ENCODE measurements at places on chromosomes 2 and 18. TPM values are rescaled to one million over a fixed set of nuclear protein-coding genes. Genes with fewer than 3 reads are reported as not detected.
A peak's percentile ranks its signal among the peaks of the same experiment; 100 is the strongest.

DNA sequence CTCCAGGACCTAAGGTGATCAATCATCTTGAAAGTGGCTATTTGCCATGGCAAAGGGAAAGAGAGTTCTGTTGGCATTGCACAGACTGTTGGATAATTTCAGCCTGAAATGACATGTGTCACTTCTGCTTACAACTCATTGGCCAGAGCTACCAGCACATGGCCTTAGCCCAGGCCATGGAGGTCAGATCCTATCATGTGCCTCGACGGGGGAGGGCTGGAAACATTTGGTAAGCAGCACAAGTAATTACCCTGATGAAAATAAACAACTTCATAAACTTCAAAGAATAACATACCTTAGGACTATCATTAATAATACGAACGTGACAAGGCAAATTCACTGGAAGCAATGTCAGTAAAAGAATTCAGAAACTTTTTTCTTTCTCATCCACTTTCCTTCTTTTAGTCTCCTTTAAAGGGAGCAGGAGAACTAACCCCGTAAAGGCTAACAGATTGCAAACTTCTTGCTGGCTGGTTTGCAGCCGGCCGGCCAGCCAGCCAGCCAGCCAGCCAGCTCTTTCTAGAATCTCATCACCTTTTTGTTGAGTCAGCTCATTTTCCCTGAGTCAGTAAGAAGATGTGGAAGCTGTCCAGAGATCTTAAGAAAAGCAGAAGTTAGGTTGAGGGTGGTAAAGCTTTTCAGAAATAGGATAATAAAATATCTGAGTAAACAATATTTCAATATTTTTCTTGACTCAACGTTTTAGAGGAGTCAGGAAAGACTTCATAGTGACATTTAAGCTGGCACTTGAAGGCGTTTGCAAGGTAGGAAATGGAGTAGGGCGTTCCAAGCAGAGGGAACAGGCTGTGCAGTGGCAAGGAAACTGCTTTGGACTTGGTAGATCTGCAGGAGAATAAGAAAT, 31.9 kb downstream of the CNRIP1 start:
- DNase-seq: no peak

DNA sequence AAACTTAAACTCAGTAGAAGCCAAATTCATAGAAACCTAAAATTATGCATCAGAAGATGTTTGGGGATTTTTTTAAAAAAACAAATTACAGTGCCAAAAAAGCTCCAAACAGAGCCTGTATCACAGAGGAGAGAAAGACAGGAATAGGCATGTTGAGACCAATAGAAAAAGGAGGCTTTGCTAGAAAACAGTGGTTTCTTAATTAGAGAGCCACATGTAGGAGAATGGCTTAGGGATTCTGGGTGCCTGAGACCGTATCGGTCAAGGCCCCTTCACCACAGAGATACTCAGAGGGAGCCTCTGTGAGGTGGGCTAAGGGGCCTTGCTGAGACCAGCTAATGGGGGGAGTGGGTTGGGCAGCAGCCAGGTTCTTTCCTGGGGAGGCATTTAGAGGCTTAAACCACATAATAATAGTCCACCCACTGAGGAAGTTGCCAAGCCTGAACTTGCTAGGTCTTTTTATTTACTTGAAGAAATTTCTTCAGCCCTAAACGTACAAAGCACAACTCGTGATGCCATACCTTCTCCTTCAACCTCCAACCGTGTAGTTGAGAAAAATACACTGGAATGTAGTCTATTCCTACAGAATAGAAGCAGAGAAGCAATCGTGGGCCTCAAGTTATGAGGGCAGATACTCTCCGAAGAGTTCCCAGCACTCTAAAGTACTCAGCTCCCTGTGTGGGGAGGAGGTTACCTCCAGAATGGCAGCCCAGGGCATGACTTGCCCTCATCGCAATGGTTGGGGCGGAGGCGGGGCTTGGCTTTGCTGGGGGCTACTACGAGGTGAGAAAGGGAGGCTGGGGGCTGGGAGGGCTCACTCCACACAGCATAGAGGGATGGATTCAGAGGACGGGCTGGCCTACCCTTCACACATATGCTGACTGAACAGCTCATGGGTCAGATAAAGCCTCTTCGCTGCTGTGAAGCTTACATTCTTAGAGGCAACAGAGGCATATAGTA, 237.9 kb downstream of the TPGS2 start:
- no peak for DNase-seq

- no peak for DNase-seq
Measured at GRCh38 chr2:232196802-232197201, 181.7 kb upstream of the ALPP start.

DNA sequence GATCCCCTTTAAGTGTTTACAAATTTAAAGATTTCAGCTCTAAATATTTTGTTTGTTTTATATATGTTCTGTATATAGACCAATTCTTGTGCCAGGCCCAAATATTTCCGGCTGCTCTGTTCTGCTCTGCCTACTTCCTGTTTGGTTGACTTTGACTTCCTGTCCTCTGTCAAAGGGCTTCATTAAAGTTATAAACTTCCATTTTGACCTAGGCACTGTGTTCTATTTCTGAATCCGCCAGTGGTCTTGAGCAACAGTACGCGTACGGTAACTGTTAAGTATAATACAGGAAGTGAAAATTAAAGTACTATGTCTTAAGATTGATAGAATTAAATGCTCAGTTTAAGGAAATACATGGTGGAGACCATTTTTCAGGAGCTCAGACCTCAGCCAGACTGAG, 13.5 kb upstream of the REL start:
- peak; percentile 57 for DNase-seq

- no peak for DNase-seq
Measured at GRCh38 chr2:19550750-19551149, 192.3 kb upstream of the OSR1 start.

GRCh38 chr2:30756051-30756719, 51.1 kb downstream of the CAPN13 start:
- no peak for DNase-seq

- no peak for DNase-seq
Measured at GRCh38 chr2:119378566-119378965, 11.8 kb downstream of the DBI start.

DNA sequence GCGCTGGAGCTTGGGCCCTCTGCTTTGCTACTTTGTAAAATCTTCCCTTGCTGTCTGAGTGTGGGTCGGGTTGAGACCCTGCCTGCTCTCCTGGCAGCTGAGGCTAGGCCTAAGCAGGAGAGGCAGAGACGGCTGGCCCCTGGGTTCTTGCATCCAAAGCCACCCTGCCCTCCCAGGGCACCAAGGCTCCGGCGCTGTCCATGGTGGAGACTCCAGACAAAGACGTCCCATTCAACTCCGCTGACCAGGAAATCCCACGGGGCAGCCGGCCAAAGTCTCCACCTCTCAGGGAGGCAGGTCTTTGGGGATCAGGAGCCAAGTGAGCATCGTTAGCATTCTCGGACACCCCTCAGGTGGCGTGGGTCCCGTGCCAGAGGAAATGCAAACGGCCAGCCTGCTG, 2.6 kb upstream of the PRLH start:
- DNase-seq: no peak

DNA sequence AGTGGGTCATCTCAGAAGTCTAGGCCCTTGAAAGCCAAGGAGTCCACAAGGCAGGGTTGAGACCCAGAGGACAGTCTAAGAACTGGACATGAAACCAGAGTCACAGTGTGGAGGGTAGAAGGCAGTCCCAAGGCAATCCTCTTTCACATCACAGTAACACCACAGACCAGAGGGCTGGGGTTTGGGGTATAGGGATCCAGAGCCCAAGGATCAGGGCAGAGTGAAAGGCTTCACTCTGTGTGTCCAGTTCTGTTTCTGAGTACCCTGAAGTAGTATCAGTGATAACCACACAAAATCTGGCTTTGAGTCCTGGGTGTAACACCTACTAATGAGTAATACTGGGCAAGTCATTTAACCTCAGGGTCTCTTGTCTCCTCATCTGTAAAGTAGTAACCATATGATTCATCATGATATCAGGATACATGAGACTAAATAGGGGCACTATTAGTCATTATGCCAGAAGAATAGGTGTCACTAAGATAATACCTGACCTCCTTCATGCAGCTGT, 91.0 kb downstream of the ICA1L start:
- no peak for DNase-seq

DNA sequence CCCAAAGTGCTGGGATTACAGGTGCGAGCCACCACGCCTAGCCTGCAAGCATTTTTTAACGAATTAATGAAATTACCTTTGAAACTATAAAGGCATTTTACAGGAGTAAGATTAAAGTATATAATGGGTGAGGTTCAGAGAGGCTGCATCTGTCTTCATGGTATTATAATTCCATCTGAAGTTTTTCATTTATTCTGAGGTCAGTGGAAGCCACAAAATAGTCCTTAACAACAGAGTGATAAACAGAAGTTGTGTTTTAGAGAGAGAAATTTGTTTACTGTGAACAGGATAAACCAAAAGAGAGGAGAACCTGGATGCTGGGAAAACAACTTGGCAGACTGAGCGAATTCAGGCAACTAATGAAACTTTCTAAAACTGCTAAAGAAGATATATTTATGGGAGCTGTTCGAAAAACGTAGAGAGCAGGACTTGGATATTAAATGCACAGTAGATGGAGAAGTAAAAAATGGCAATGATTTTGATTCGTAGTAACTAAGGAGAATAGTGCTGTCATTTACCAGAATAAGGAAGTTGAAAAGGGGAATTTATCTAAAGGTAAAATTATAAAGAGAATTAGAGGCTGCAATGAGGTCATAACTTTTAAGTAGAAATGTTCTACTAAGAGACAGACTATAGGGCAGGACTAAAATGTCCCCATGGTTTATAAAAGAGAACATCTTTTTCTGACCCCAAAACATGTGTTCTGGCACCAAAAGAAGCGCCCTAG, 37.9 kb upstream of the ITGA4 start:
- no peak for DNase-seq

DNA sequence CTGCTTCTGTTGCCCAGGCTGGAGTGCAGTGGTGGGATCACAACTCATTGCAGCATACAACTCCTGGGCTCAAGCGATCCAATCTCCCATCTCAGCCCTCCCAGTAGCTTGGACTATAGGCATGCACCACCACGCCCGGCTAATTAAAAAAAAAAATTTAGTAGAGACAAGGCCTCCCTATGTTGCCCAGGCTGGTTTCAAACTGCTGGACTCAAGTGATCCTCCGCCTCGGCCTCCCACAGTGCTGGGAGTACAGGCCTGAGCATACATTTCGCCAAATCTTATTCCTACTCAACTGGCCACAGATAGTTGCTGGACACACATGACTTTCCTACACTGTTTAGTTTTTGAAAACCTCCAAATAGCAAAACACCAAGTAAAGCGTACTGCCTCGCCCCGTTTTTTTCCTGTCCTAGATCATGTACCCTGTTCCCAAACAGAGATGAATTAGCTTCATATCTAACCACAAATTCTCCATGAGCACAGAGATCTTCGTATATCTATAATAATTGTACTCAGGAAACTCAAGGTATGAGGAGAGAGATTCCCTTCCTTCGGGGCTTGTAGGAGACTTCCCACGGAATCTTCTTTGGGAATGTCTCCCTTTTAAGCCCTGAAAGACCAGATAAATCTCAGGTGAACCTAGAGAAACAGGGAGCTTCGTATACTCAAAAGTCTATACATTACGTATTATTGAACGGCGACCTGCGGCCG, 598 bp upstream of the C2orf69 start:
- no peak for DNase-seq

- DNase-seq: peak; percentile 68
Measured at GRCh38 chr2:98460573-98461497, 16.2 kb downstream of the INPP4A start.

- no peak for DNase-seq
Measured at GRCh38 chr18:56353663-56354260, 284.6 kb downstream of the TXNL1 start.

DNA sequence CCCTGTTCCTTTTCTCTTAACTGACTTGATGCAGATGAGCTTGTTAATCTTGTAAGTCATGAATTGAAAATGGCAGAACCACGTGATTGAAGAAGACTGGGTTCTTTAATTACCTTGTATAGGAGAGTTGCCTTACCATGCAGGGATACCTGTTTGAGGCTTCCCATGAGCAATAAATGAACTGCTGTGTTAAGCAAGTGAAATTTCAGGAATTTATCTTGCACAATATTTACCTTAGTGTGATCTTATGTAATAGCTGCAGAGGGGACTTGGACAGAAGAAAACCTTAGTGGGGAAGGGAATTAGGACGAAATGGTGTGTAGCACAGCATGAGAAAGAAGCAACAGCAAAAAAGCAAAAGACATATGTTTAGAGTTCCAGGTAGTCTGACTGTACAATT, 384.0 kb upstream of the TMEFF2 start:
- DNase-seq: no peak

DNA sequence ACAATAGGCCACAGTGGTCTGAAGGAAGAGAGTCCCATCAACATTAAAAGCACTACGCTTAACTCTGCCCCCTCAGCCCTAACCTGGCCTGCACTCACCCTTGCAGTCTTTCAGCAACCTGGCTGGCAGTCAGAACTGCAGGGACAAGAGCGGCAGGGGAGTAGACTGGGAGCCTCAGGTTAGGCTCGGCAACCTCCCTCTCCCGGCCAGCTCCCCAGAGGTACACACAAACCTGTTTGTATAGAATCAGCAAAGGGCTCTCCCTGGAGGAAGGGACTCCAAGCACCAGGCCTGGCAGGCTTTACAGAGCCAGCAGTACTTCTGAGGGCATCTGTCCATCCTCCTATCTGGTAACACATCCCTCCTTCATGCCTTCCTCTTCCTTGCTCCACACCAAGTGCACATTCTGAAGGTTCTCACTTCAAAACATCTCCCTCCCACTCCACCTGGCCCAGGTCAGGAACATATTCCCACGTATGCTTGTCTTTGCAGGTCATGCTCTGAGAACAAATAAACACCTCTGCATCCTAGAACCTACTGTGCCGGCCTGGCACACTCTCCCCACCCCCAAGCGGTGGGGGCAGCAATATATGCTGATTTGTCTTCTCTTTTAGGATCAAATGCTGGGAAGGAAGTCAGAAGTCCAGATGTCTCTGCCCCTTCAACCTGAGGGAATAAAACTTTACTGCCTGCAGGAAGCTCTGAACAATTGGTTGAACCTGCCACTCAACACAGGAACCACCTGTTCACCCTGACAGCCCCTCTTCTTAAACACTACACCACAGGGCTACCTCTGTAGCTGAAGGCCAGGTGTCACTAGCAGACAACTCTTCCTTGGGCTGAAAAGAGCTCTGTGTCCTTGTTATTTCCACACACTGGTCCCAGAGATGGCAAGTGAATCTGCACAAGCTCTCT, 12.6 kb upstream of the SFXN5 start:
- DNase-seq: no peak

GRCh38 chr2:120161190-120161589, 62.0 kb downstream of the TMEM185B start:
- DNase-seq: no peak

Gene STRN
- polyA plus RNA-seq: 20.6 TPM

Gene OTX1
- polyA plus RNA-seq: not detected

Gene MC2R
- not detected for polyA plus RNA-seq

Gene REG3G
- not detected for polyA plus RNA-seq

Gene PROC
- polyA plus RNA-seq: not detected

Gene SFT2D3
- polyA plus RNA-seq: not detected

Gene RBKS
- 3.4 TPM for polyA plus RNA-seq

Gene MC4R
- polyA plus RNA-seq: not detected

Gene CDH2
- polyA plus RNA-seq: not detected

Gene LAMA3
- polyA plus RNA-seq: not detected

Gene FBXO41
- polyA plus RNA-seq: 0.40 TPM

Gene CTNNA2
- polyA plus RNA-seq: not detected

Gene CHCHD5
- polyA plus RNA-seq: 109 TPM

Gene RNF125
- polyA plus RNA-seq: 73.0 TPM
